Mesangial cell (primary cell): ENCODE measurements at places on chromosomes 7 and 10. TPM values are rescaled to one million over a fixed set of nuclear protein-coding genes. Genes with fewer than 3 reads are reported as not detected.

LFNG gene
- 67.5 and 97.7 TPM in 2 replicates for total RNA-seq

EN2 gene
- not detected in 2 replicates for total RNA-seq

GPR158 gene
- not detected in 2 replicates for total RNA-seq

CPA4 gene
- total RNA-seq: 40.3 and 40.9 TPM in 2 replicates

CALN1 gene
- not detected in 2 replicates for total RNA-seq

GRM8 gene
- under 0.01 TPM in 1 of 2 replicates, not detected in the other for total RNA-seq

GIMAP4 gene
- not detected in 2 replicates for total RNA-seq

DOCK4 gene
- 13.2 and 16.3 TPM in 2 replicates for total RNA-seq

C10orf62 gene
- 0.13 TPM in 1 of 2 replicates, not detected in the other for total RNA-seq

GPRIN2 gene
- total RNA-seq: 7.5 and 13.3 TPM in 2 replicates

MSRB2 gene
- total RNA-seq: 12.9 and 22.4 TPM in 2 replicates

CRYGN gene
- 1.3 TPM in 1 of 2 replicates, not detected in the other for total RNA-seq

H2BK1 gene
- total RNA-seq: not detected in 2 replicates

ATOH7 gene
- total RNA-seq: 0.13 and 0.16 TPM in 2 replicates

ATG9B gene
- under 0.01 and 0.33 TPM in 2 replicates for total RNA-seq

CLCN1 gene
- not detected in 2 replicates for total RNA-seq

LRRC17 gene
- total RNA-seq: 23.5 and 71.7 TPM in 2 replicates

FBXW4 gene
- 16.5 and 32.1 TPM in 2 replicates for total RNA-seq

NANOS1 gene
- total RNA-seq: 0.81 and 1.9 TPM in 2 replicates

AKR1C3 gene
- total RNA-seq: 2.9 and 21.0 TPM in 2 replicates

OR6B1 gene
- not detected in 2 replicates for total RNA-seq

RHOBTB1 gene
- 17.1 and 22.8 TPM in 2 replicates for total RNA-seq

SFTPD gene
- 0.63 TPM in 1 of 2 replicates, not detected in the other for total RNA-seq

CPA5 gene
- total RNA-seq: not detected in 2 replicates

CHAT gene
- not detected in 2 replicates for total RNA-seq

ITIH5 gene
- total RNA-seq: 0.98 and 3.8 TPM in 2 replicates

CYP3A4 gene
- total RNA-seq: under 0.01 TPM in 1 of 2 replicates, not detected in the other

FKBP6 gene
- total RNA-seq: 0.16 TPM in 1 of 2 replicates, not detected in the other

CDNF gene
- 1.8 TPM in 1 of 2 replicates, not detected in the other for total RNA-seq

HYAL4 gene
- not detected in 2 replicates for total RNA-seq

SLC39A12 gene
- not detected in 2 replicates for total RNA-seq

PKD1L1 gene
- total RNA-seq: under 0.01 TPM in 1 of 2 replicates, not detected in the other

GIMAP6 gene
- total RNA-seq: not detected in 2 replicates

PPP2R2D gene
- 27.9 and 30.3 TPM in 2 replicates for total RNA-seq

ANKRD30A gene
- not detected in 2 replicates for total RNA-seq

PRKCQ gene
- 0.65 and 4.6 TPM in 2 replicates for total RNA-seq

OR9A2 gene
- total RNA-seq: not detected in 2 replicates

HABP2 gene
- total RNA-seq: 0.16 and 1.3 TPM in 2 replicates

C10orf143 gene
- 0.49 and 1.6 TPM in 2 replicates for total RNA-seq
